ENCODE measurements at places on chromosomes 12 and 14.
A peak's percentile ranks its signal among the peaks of the same experiment; 100 is the strongest.

DNA sequence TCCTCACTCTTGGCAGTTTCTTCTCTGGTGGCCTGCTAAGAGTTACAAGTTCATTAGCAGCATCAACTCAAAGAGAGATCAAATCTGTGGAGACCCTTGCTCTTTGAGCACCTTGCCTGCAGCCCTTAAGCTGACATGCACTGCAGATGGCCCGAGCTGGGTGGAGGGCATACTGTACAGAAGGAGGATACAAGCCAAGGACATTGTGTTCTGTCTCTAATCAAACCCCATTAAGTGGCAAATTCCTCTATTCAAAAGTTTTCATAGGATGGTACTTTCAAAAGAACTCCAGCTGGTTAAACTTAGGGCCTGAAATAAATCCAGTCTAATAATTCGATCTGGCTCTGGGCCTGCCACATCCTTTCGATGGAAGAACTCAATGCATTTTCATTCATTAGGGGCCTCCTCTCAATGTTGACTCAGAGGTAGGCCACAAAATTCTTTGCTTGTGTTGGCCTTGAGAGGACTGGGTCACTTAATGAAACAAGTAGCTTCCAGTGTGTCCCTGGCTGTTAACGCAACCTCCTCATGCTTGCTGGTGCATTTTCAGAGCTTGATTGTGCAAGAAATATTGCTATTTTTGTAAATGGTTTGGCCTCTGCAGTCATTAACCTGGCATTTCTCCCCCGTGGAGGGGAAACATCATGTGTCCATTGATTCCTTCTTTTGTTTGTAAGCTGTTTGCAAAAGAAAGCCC, 318.2 kb downstream of the NUAK1 start:
- DNase-seq: no peak

DNA sequence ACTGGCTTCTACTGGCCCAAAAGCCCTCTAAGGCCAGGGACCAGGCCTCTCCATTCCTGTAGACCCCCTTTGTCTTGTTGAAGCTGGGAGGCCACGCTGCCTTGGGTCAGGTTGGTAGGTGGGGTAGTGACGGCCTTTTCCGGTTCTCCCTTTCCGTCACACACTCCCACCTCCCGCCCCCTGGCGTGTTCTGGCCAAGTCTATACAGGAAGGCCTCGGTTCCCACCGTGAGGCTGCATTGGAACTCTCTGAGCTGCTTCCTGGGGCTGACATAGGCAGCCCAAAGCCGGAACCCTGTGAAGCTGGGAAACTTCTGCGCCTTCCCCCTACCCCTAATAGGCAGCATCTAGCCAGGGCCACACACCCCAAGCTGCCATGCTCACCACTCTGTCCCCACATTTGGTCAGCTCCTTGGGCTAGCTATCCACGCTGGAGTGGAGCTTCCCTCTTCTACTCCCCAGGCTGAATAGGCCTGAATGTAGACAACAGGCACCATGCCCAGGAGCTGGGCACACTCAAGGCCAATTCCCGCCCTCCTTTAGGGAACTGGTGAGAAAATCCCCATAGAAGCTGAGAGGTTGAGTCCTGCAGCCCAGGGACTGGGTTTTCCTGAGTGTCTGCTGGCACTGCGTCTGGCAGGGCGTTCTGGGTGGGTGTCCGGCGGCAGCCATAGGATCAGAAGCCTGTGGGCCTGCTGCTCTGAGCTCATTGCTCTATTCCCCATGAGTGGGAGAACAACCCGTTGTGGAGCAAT, 35.7 kb downstream of the RIN3 start:
- no peak for DNase-seq

DNA sequence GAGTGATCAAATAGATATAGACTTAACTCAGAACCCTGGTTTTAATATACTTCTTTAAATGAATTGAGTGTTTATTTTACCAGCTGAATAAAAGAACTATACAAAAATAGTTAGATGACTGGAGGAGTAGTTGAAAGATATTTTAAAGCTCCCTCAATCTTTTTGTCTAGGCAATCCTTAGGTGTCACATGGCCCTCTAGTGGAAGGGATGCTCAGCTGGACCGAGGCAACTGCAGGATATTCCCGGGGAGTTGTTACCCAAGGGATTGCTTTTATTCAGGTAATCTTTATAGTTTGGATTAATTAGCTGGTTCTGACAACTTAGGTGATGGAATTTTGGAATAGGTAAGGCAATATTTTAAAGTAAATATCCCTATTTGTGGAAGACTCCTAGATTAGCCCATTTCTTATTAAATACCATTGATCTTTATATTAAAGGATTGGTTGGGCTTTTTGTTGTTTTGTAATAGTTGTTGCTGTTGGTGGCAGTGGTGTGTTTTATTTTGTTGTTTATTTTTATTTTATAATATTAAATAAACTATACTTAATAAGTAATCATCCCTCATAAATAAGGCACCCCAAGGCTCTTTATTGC, 57.1 kb downstream of the ZDHHC17 start:
- DNase-seq: peak; percentile 3

DNA sequence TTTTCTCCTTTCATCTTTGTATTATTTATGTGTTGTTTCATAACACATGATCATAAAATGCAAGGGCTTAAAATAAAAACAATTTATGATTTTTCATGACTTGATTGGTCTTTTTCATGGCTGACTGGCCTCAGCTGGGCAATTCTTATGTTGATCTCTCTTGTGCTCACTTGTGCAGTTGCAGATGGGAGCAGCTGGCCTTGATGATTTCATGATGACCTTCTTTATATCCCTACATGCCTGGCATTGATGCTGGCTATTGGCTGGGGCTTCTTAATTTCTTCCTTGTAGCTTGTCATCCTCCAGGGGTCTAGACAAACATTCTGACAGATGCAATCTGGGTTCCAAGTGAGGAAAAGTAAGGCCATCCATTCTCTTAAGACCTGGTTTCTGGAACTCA, 1832.8 kb upstream of the FLRT2 start:
- no peak for DNase-seq

- no peak for DNase-seq
Observed at GRCh38 chr12:127060310-127060847, 1206.6 kb upstream of the TMEM132C start.

DNA sequence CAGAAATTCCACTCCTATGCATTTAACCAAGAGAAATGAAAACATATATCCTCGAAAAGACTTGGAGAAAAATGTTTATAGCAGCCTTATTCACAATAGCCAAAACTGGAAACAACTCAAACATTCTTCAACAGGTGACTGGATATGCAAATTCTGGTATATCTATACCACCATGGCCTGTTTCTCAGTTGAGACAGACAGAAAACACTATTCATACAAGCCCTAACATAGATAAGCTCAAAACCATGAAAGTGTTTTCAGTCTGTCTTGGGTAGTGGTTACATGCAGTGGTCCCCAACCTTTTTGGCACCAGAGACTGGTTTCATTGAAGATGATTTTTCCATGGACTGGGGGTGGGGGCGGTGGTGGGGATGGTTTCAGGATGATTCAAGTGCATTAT, 83.8 kb downstream of the SRGAP1 start:
- no peak for DNase-seq

DNA sequence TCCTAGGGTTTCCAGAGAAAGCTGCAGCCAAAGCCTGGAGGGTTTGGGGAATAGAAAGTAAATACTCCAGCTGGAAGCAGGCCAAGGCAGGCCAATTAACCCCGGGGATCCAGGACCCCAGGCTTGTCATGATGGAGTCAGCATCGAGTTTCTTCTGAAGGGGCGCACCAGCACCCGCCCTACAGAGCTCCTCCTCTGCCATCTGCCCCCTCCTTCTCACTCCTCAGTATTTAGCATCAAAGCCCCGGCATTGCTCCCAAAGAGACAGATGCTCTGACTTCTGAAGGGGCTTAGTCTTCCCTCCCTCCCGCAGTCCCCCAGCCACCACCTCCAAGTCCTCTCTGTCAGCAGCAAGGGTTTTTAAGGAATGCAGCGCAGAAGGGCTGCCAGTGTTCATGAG, 285.1 kb upstream of the NOS1 start:
- DNase-seq: no peak

GRCh38 chr12:30764251-30764650, 9.5 kb upstream of the CAPRIN2 start:
- DNase-seq: no peak

GRCh38 chr14:26709019-26709418, 111.2 kb upstream of the NOVA1 start:
- DNase-seq: no peak

DNA sequence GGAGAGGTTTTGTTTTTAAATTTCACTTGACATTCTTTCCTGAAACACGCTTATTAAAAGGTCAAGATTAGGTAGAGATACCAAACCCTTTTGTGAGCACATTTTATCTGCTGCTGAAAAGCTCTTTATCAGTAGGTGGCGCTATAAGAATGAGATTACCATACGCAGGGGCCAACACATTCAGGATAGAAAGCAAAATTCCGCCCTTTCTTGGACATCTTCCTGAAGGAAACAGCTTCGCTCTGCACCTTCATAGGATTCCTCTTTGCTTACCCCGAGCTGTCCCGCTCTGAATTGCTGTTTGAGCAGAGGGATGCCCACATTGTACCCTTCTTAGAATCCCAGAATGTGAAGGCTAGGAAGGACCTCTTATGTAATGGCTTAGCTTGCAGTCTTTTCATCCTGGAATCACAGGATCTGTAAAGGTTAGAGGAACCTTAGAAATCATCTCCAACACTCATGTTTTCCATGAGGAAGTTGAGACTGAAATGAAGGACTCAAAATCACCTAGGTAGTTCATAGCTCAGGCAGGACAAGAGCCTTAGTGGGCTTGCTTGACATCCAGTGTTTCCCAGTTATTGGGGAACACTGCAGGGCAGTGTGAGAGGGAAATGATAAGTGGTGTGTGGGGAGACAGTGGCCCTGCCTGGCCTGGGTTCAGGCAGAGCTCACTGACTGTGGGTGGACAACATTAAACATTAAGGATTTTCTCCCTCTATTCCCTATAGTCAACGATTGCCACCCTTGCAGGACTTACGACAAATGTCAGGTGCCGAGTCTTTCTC, 38.7 kb upstream of the CRY1 start:
- DNase-seq: peak; percentile 51

DNA sequence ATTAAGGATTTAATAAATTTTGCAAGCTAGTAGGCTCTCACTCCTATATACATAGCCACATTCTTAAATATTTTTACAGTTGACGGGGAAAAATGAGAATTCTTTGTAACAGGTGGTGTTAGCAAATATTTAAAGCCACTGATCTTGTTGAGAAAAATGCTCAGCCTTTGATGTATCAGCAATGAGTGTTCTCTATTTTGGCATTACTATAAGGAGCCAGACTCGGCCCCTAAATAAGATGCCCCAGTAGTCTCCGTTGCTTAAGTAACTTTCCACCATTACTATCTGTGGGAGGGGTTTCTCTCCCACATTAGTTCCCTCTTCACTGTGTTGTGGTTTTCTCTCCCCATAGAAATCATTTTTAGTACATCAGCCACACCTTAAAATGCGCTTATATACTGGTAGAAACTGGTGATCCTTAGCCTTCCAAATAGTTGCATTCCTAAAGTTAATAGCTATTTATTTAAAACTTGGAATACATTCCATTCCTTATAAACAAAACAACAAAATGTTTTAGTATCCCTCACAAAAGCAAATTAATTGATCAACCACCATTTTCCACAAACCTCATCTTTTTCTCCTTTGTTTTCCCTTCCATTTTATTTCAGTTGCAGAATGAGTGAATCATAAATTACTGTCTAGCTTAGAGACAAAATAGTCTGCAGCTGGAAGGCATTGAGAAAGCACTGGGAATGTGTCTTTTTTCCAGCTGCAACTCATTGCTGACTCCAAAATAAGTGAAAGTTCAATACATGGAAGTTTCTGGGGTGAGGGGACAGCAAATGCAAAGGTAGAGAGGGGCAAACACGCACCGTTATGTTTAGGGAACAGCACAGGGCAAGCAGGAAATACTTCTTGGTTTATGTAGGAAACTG, 84.7 kb upstream of the FERMT2 start:
- no peak for DNase-seq

- DNase-seq: no peak
Observed at GRCh38 chr14:104141621-104142091, 3.3 kb downstream of the KIF26A start.

DNA sequence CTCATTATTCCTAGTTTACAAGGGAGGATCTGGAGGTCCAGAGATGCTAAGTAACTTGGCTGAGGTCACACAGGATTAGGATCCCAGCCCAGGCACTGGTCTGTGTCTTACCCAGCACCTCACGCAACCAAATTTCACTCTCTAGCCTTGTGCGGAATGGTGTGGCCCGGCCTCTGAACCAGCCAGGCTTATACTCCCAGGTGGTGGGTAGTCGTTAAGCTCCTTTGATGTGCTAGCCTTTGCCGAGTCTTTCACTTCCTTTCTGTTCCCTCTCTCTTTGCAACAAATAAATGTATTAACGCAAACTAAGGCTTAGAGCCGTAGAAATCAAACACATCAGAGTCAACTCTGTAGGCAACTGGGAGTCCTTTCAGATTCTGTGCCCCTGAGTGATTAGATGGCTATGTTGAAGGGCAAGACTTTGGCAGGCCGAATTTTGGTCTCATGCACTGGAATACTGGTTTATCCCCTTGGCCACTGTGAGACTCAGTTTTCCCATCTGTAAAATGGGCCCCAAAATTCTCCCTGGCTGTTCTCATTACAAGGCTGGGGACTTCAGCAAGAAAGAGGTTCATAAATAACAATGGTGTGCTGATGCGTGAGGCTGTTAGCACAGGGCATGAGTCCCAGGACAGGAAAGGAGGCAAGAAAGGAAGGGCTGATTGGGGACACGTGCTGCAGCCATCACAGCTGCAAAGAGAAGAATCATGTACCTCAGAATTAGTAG, 126.3 kb downstream of the AACS start:
- no peak for DNase-seq

DNA sequence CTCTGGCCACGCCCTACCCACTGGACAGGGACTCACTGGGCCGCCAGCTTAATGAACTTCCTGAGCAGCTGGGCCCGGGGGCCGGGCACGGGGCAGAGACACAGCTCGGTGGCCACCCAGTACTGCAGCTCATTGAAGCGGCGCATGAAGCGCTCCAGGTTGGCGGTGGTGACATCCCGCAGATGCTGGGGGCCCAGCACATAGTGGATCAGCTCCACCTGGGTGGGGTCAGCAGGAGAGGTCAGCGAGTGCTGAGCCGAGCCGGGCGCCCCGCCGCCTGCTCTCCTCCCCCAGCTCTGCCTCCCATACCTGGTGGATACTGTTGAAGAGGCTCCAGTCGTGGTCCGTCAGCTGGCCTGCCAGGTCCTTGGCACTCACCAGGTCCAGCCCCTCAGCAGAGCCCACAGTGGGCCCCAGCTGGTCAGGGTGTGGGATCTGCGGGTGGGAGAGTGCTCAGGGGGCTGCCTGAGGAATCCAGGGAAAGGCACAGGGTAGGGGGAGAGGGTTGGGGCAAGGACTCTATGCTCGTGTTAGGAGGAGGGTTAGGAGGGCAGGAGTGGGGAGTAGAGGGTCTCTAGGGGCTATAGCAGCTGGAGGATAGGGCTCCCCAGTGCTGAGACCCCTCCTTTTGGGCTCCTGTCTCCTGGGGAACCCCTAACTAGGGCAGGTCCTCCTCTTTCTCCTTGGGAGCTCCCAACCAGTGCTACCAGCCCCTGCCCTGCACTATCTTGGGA, 15.5 kb upstream of the ENDOU start:
- DNase-seq: no peak

DNA sequence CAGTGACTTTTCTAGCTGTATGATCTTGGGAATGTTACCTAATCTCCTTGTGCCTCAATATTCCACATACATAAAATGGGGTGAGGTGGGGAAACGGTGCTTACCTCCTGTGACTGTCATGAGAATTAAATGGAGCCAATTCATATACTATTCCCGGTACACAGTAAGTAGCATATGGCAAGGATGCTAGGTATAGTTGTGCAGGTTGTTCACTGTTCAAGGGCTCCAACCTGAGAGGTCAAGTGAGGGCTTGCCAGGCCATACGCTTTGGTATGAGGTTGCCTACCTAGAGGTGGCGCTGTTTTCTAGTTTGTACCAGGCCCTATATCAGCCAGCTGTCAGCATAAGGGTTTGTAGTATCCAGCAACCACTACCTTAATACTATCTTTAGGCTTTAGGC, 3.6 kb upstream of the BATF start:
- DNase-seq: no peak
